ENCODE measurements at places on chromosomes 4 and X.

DNA sequence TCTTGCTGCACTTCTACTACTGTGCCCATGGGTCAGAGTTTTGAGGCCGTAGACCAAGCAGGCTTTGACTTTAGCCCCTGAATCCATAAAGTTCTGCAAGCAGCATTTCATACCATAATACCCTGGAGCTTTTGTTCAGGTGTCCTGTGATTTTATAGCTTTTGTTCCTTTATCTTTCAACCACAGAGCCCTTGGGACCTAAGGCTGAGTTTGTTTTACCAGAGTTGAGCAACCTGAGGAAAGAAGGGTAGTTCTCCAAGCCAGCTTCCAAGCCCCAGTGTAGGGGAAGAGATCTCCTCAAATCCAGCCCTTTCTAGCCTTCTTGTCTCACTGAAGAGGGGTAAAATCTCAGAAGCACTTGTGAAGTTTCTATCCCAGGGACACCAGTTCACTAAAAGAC, 35.1 kb downstream of the MAGED2 start:
- no peak for DNase-seq

GRCh38 chr4:146488495-146489174, 33.1 kb downstream of the SLC10A7 start:
- no peak for DNase-seq

- no peak for DNase-seq
These were observed 264.0 kb upstream of the CT83 start for GRCh38 chrX:116726806-116727205.

GRCh38 chr4:184453365-184454160, 20.8 kb downstream of the IRF2 start:
- peak; percentile 69 for DNase-seq

DNA sequence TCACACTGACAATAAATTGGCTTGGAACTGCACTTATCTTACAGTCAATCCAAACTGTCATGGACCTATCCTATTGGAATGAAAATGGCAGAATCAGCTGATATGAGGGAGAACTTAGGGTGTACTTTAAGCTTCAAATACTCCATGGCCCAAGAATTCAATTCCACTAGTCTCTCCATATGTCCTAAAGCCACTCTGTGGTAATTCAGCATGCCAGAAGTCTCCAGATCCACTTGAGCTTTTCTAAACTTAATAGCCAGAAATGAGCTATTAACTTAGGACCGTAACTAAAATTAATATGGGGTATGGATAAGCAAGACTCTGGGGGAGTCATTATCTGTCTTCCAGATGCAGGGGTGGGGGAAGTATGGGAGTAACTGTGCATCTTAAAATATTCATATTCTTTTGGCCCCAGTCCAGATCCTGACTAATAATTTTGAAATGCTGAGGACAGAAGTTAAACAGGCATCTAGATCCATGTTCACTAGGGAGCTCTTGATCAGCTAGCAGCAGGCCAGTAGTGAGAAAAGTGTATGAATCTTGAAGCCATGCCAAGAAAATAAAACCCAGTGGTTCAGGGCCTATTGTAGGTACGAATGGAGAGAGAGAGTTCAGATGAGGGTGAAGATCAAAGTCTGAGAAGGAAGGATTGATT, 167.6 kb downstream of the DKK2 start:
- no peak for DNase-seq

GRCh38 chr4:128394778-128395177, 107.2 kb upstream of the PGRMC2 start:
- no peak for DNase-seq

DNA sequence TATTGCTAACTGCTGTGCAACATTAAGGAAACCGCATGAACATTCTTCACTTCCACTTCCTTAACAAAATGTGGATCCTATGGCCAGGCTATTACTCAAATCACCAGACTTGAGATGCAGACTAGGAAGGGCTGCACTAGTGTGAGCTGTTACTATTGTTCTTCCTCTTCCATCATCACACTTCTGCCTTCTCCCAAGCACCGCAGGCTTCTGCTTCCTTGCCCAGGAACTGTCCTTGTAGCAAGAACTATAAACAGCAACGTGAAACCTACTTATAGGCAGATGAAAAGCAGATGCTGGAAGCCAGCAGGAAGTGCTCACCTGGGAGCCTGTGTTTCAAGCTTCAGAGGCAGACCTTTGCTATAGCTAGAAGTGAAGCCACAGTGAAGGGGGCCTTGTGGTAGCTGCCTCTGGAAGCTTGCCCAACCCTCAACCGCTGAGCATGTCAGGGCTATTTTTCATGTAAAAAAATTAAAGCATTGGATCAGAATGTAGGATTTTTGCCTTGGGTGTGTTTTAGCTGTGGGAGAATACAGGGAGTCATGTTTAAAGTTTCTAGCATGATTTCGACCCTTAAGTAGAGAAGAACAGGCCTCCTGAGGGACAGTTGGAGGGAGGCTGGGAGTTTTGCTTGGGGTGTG, 43.9 kb downstream of the CLNK start:
- DNase-seq = no peak

GRCh38 chrX:22760513-22761057, 239.2 kb upstream of the DDX53 start:
- no peak for DNase-seq

- no peak for DNase-seq
These were observed 1.8 kb downstream of the SFRP2 start for GRCh38 chr4:153787061-153787560.

DNA sequence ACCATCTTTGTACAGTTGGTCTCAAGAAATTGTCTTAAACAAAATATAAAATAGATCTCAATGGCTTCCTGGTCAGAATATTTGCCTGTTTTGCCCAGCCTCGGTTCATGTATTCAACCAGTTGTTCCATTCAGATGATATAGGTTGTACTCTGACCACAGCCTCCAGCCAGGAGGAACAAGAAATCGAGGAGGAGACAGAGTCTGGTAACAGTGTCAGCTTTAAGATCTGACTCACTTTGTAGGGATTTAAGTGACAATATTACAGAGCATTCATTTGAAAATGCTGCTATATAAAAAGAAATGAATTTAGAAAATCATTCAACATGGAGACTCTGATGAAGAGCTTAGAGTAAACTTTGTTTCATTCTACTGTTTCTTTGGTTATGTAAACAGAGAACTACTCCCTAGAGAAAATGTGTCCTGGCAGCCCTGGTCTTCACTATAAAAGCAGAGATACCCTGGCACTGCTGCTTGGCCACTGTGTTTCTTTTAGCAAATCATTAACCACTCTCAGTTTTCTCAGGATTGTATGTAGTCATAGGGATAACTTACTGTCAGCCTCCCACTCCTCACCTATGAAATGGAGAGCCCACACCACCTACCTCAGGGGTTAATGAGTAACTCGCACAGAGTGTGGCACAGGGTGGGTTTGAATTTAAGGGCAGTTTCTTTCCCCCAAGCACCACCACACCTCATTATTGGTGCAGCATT, 53.5 kb downstream of the PAGE2 start:
- DNase-seq = no peak

DNA sequence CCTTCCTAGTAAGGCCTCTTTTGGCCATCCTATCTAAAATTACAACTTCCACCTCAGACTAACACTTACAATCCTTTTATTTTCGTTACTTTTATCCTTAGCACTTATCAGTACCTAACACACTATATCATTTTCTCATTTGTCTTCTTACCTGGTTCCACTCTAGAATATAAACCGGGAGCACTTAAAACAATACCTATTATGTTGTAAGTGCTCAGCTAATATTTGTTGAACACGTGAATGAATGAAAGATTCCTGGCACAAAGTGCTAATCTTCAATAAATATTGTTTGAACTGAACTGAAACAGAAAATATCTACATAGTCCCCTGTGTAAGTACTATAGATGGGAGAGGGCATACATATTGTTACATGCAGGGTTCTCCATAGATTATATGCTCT, 14.4 kb downstream of the MGARP start:
- DNase-seq = no peak

GRCh38 chrX:36849407-36849806, 158.8 kb upstream of the FAM47C start:
- no peak for DNase-seq

DNA sequence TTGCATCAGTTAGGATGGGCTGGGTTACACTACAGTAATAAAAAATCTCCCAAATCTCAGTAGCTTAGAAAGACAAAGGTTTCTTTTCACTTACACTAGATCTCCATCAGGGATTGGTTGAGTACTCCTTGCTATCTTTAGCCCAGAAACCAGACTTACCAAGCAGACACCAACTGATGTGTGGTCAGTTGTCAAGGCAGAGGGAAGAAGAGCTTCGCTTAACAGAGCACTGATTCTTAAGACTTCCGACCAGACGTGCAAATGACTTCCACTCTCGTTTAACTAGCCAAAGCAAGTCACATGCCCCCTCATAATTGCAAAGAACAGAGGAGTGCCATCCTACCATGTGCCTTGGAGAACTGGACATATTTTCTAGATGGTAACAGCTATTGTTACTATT, 5.7 kb upstream of the ZNF518B start:
- no peak for DNase-seq

DNA sequence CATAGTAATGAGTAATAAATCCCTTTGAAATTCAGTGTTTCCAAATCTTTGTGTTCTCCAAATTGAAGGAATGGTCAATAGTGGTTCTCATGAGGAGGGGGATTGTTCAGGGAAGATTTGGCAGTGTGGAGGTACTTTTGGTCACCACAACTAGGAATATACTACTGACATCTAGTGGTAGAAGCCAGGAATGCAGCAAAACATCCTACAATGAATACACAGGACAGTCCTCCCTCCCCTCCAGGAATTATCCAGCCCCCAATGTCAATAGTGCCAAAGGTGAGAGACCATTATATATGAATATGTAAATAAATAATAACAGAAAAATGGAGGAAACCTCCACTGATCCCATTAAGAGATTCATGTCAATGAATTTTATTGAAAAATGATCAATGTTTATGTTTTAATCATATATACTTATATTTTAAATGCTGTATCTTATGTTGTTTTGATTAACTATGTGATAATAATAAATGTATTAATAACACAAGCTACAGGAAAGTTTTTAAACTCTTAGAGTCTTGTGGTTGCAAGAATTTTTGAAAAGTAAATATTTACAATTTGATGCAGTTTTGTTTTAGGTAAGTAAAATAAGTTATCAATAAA, 14.4 kb upstream of the FAM9A start:
- no peak for DNase-seq

DNA sequence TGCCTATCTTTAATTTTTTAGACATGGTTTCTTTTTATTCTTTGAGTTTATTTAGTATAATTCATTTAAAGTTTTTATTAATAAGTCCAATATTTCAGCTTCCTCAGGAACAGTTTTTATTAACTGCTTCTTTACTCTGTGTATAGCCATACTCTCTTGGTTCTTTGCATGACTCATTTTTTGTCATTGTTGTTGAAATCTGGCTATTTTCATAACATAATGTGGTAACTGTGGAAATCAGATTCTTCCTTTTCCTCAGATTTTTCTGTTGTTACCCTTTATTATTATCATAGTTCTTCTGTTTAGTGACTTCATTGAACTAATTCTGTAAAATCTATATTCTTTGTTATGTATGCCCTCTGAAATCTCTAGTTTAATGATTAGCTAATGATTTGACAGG, 124.9 kb upstream of the CYSLTR1 start:
- no peak for DNase-seq

DNA sequence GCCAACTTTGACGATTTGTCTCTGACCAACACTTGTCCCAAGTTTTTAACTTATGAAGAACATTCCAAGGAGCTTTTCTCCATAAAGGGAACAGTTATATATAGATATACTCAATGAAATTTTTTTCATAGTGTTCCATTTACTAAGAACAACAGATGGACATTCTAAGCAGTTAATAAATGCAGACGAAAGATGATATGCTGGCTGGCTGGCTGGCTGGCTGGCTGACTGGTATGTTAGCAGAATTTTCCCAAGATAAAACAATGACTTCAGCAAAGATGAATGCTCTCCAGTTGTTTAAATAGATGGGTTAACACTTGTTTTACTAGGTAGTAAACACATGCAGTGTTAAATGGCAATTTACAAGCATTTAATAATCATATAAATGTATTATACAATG, 62.2 kb downstream of the SPANXN3 start:
- no peak for DNase-seq

DNA sequence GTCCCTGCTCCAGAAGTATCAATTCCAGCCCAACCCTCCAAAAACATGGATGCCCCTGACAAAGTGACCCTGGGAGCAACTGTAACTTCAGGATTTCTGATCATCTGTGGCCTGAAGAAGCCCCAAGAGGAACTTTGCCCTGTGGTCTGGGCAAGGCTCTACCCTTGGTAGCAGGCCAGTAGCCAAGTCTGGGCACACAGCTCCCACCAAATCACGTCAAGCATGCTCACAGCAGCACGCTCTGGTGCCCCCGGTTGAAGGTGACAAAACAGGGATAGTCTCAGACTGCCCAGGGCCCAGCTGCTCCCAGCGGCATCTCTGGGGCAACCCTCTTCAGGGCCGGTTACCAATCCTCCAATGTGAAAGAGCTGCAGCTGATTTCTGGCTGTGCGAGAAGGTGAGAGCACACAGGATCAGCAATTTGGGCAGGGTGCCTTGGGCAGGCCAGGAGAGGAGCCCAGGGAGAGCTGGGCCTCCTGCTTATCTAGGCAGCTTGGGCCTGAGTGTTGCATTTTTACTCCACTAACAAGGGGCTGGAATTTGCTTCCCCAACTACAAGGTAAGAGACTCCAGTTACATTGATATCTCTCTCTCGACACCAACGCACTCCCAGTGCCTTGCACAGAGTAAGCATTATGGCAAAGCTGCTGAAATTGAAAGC, 418.1 kb downstream of the BCOR start:
- no peak for DNase-seq

DNA sequence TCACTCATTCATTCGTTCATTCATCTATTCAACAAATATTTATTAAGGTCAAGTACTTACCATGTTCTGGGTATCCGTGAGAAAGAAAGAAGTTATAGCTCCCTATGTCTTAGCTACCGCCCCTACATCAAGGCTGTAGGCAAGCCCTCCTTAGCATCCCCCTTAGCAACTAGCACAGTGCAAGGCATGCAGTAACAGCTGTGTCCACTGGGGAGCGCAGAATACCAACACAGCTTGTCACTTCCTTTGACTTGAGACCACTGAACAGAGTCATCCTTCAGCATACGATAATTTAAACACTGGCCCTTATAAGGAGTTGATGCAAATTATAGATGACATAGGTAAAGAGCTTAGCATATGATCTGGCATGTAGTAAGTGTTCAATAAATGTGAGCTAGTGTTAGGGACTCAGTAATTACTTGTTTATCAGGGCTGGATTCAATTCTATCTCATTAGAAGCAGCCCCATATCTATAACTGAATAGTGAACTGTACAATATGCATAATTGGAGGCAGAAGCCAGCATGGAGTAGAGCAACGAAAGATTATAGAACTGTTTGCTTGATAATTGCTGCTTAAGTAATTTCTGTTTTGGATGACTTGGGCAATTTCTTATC, 8.7 kb downstream of the KIAA1210 start:
- no peak for DNase-seq

DNA sequence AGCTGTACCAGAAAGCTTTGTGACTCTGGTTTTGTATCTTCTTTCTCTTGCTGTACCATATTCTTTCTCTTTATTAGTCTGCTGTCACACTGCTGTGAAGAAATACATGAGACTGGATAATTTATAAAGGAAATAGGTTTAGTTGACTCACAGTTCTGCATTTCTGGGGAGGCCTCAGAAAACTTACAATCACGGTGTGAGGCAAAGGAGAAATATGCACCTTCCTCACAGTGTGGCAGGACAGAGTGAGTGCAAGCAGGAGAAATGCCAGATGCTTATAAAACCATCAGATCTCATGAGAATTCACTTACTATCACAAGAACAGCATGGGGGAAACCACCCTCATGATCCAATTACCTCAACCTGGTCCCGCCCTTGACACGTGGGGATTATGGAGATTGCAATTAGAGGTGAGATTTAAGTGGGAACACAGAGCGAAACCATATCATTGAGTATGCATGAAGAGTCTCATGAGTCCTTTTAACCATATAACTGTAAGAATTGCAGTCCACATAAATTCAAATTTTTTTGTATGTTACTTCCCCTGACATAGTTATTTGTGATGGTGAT, 67.4 kb upstream of the INPP4B start:
- no peak for DNase-seq
